ENCODE measurements at places on chromosomes 5 and 9.

- DNase-seq: no peak
These were observed 136.5 kb upstream of the KLF4 start for GRCh38 chr9:107626118-107626517.

GRCh38 chr9:95014917-95015316, 288.4 kb downstream of the AOPEP start:
- DNase-seq: no peak

DNA sequence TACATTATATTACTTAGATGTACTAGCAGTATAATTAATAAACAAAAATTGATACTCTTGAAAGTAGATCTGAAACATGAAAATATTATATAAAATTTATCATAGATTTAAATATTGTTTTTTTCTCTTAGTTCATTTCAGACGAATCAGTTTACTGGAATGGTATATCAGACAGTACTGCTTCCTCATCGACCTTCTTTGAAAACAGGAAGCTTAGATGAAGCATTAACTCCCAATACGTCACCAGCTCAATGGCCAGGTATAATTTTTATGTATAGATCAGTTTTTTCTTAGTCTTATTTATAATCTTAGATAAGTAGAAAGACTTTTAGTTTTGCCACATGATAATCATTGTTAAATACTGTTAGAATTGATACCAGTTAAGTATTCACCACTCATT, 106.3 kb downstream of the DMXL1 start:
- no peak for DNase-seq

GRCh38 chr9:124220946-124221451, 36.8 kb upstream of the NEK6 start:
- DNase-seq: no peak

DNA sequence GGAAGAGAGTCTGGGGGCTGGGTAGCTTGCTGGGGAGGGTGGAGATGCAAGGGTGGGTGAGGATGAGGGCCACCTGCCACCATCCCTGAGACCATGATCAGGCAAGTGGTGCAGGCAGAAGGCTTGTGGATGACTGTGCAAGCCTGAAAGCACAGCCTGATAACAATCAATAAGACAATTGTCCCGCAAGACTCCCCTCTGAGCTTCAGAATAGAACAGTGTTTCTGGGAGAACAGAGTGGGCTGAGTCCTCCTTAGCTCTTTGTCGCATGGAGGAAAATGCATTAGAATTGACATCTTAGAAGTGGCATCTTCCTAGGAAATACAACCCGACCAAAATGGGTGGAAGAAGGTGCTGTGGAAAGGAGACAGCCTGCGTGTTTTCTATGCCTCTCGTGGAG, 6.6 kb downstream of the GADD45G start:
- DNase-seq: no peak

- DNase-seq: no peak
These were observed 11.8 kb downstream of the GALNT12 start for GRCh38 chr9:98819231-98819630.
